ENCODE measurements at places on chromosomes 12 and 14.
A peak's percentile ranks its signal among the peaks of the same experiment; 100 is the strongest.

GRCh38 chr12:1922075-1922709, 3.7 kb upstream of the CACNA2D4 start:
- no peak for DNase-seq

DNA sequence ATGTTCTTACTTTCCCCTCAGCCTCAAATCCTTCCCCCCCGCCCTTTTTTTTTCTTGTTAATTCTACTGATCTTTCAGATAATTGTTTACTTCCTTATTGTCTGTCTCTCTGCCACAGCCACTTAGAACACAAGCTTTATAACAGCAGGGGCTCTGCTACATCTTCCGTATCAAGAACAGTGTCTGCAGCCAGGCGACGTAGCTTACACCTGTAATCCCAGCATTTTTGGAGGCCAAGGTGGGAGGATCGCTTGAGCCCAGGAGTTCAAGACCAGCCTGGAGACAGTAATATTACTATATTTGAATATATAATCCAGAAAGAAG, 5.4 kb downstream of the SOS2 start:
- no peak for DNase-seq

GRCh38 chr14:100837805-100838350, 12.0 kb downstream of the MEG3 start:
- no peak for DNase-seq

GRCh38 chr14:52711666-52712065, 4.7 kb downstream of the PSMC6 start:
- DNase-seq, result no peak

GRCh38 chr12:8831116-8831515, 8.7 kb downstream of the A2ML1 start:
- no peak for DNase-seq

DNA sequence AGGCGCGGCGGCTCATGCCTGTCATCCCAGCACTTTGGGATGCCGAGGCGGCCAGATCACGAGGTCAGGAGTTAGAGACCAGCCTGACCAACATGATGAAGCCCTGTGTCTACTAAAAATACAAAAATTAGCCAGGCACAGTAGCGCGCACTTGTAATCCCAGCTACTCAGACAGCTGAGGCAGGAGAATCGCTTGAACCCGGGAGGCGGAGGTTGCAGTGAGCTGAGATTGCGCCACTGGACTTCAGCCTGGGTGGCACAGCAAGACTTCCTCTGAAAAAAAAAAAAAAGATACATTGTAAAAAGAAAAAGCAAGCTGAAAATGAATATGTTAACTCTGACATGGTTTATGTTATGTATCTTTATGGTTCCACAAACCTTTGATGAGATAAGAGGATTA, 33.6 kb downstream of the RPGRIP1 start:
- no peak for DNase-seq

- DNase-seq, result no peak
Measured at GRCh38 chr14:54443981-54444380, 2.8 kb upstream of the CNIH1 start.

GRCh38 chr14:22520796-22521195, 68.2 kb downstream of the DAD1 start:
- DNase-seq, result no peak

DNA sequence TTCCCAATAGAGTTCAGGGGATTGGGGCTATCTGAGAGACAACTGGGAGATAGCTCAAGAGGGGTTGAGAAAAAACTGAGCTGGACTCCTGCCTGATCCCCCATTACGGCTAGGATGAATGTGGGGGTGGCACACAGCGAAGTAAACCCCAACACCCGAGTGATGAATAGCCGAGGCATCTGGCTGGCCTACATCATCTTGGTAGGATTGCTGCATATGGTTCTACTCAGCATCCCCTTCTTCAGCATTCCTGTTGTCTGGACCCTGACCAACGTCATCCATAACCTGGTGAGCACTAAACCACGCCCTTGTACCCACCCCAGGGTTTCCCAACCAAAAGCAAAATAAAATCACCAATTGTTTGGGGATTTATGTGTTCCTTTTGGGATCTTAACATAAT, 1.0 kb downstream of the ORMDL2 start:
- no peak for DNase-seq

DNA sequence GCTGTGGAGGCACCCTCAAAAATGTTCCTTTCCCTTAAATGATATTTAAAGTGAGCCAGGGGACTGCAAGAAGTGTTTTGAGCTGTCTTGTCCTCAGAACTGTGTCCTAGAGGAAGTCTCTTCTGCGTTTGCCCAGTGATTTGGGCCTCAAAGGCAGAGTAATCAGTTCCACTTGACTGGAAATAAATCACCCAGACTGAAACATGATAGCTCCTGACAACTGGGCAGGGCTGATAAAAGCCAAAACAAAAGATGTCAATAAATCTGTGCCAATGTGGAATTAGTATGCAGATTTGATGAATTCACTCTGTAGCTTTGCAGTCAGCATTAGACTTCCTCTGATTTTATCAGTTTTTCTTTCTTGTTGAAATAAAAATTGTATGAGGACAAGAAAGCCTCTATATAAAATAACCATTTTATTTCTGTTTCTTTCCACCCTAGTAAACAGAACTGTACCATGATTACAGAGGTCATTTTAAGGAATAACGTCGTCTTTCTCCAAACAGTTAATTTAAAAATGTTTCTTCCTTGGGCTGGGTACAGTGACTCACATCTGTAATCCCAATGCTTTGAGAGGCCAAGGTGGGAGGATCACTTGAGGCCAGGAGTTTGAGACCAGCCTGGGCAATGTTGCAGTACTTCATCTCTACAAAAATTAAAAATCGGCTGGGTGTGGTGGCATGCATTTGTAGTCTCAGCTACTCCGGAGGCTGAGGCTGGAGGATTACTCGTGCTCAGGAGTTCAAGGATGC, 180.8 kb downstream of the ERC1 start:
- DNase-seq, result peak; percentile 74

DNA sequence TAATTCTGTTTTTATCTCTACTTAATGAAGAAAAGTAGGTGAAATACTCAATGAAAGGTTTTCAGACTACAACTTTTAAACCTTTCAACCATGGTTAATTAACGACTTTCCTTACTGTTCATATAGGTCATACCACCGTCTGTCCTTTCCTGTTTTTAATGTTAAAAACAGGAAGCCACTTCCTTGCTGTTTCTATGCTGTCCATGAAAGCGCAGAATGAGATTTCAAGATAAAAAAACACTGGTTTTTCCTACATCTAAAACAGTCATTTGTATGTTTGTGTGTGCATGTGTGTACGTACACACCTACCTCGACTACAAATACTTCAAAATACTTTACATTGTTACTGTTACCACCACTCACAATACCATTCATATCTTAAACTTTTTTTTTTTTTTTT, 27.3 kb downstream of the SPTLC2 start:
- DNase-seq, result no peak

- no peak for DNase-seq
Measured at GRCh38 chr12:14723763-14724162, 27.4 kb upstream of the GUCY2C start.

DNA sequence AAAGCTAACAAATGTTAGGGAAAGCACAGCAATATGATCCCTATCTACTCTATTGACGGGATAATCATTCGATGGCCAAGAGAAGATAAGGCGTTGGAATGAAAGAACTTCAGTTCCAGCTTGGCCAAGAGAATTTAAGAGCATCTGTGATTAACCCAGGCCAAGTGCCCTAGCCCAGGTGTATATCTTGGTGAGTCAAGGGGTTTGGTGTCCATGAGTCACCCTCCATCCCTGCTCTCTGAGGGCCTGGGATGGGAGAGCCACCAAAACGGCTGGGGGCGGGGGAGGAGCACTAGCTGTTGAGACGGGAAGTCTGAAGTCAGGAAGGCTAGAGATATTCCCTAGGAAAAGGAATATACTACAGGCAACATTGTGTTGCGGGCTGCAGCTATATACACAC, 13.0 kb downstream of the TBPL2 start:
- DNase-seq, result no peak

- DNase-seq, result no peak
Measured at GRCh38 chr12:104381341-104381730, 75.4 kb upstream of the CHST11 start.

GRCh38 chr14:102234331-102235264, 70.4 kb downstream of the MOK start:
- DNase-seq, result no peak

GRCh38 chr12:104630230-104630670, 173.5 kb downstream of the CHST11 start:
- peak; percentile 97 for DNase-seq

GRCh38 chr12:93737457-93738198, 60.5 kb downstream of the CRADD start:
- no peak for DNase-seq

DNA sequence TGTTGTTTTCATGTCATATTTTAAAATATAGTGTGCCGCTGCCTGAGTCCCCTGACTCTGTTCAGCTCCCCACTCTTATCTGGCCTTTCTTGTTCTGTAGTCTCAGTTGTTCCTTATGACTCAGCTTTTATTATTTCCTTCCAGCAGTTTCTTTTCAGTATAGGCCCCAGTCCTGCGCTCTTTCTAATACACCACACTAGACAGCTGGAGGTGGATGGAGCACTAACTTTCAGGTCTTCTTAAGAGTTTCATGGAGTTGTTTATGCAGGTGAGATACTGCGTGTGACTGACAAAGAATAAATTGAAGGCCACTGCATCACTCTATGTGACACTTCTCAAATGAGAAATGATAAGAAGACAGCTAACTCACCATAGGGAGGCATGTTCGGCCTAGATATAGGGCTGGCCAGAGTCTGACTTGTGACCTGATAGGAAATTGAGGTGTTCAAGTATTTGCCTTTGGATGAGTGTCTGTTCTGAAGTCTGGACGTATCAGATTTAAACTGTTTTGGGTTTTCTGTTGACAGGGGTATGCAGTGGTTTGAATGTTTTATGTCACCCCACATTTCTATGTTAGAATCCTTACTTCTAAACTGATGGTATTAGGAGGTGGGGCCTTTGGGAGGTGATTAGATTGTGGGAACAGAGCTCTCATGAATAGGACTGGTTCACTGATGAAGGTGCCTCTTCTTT, 60.8 kb upstream of the CLMN start:
- no peak for DNase-seq

GRCh38 chr14:96956464-96957239, 159.5 kb downstream of the VRK1 start:
- no peak for DNase-seq

GRCh38 chr12:104602896-104603295, 146.1 kb downstream of the CHST11 start:
- DNase-seq, result no peak

GRCh38 chr14:60134702-60135101, 30.5 kb downstream of the DHRS7 start:
- no peak for DNase-seq

DNA sequence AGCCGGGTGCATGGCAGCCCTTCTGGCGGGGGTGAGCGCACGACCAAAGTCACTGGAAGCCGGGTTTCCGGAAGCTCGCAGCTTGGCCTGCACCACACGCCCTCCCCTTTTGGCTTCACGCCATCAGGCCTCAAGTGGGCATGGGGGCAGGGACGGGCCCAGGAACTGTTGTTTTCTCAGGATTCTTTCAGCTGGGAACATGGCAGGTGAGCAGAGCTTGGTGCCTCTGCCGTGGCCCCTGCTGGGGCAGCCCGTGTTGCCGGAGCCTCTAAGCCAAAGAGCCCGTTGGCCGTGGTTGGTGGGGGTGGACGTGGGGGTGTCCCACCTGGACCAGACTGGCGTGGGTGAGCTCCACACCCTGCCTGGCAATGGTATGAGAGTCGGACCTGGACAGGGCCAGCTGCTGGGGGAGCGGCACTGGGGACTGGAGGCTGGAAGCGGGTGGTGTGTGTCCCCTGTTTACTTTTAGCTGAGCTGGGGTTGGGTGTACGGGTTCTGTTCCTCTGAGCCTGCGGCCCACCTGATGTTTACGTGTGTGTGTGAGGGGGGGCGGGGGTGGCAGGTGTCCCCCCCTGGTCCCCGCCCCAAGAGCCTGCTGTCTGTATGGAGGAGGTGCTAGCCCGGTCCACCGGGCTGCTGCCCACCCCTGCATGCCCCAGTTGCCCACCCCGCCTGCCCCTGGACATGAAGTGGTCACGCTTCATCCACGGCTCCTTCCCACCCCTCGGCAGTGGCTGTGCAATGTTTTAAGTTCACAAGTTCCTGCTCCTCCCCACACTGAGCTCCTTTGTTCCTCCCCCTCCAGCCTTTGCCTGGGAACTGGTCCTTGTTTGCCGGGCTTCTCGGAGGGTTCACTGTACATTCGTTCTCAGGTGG, 28.7 kb upstream of the PLD4 start:
- DNase-seq, result peak; percentile 11

DNA sequence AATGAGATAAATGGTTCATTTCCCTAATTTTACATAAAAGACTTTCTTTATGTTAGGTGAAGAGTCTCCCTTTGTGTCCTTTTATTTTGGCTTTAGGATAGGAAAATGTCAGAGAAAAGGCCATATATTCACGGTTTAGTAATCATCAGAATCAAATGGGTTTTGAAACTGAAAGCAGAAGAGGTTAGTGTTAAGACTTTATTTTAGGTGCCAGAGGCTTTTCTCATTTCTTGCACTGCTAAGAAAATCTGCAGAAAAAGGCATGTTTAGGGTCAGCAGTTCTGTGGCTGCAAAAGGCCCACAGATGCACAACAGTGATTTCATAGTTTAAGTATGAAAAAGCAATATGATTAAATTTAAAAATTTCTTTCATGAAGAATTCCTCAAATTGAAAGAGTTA, 80.4 kb upstream of the SINHCAF start:
- no peak for DNase-seq

- no peak for DNase-seq
Measured at GRCh38 chr14:73342670-73343069, 105.4 kb downstream of the PAPLN start.

DNA sequence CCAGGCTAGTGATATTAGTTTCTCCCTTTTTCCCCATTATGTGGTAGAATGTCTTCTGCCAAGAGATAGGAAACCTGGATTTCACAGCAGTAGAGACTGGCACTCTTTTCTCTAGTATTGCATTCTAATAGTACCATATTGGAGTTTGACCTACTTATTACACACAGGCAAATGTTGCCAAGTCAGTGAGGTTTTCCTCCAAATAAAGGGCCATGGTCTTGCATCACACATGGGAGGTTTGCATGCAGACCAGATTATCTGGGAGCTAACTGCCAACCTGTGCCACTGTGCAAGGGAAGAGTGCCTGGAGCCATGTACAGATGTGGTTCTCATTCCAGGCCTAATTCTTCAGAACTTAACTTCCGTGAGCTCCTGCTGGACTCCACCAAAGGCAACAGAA, 113.3 kb downstream of the ANO6 start:
- no peak for DNase-seq

GRCh38 chr12:614411-614970, 48.8 kb downstream of the NINJ2 start:
- DNase-seq, result no peak

- no peak for DNase-seq
Measured at GRCh38 chr12:3437986-3438385, 53.0 kb upstream of the PRMT8 start.

- DNase-seq, result no peak
Measured at GRCh38 chr12:101696251-101697196, 916 bp upstream of the CHPT1 start.

DNA sequence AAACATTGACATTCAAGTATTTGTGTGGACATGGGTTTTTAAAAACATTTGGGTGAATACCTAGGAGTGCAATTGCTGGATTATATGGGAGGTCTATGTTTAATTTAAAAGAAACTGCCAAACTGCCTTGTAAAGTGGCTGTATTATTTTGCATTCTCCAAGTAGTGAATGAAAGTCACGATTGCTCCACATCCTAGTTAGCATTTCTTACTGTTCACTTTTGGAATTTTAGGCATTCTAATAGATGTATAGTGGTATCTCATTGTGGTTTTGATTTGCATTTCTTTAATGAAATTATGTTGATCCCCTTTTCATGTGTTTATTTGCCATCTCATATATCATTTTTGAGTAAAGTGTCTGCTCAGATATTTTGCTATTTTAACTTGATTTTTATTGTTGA, 159.5 kb downstream of the FOXG1 start:
- DNase-seq, result no peak

GRCh38 chr12:83603106-83603505, 916.4 kb downstream of the TMTC2 start:
- DNase-seq, result no peak
